Calu3 (cell line): ENCODE measurements at places on chromosomes 5 and 9. TPM values are rescaled to one million over a fixed set of nuclear protein-coding genes. Genes with fewer than 3 reads are reported as not detected.

- H3K27me3 ChIP-seq: peaks cover 30% of the 10 kb centered on the region
- no peak overlapping the region for H3K27ac ChIP-seq
- H3K4me3 ChIP-seq: no peak overlapping the region
Measured at GRCh38 chr9:114112778-114113584, 13.9 kb upstream of the KIF12 start.

DNA sequence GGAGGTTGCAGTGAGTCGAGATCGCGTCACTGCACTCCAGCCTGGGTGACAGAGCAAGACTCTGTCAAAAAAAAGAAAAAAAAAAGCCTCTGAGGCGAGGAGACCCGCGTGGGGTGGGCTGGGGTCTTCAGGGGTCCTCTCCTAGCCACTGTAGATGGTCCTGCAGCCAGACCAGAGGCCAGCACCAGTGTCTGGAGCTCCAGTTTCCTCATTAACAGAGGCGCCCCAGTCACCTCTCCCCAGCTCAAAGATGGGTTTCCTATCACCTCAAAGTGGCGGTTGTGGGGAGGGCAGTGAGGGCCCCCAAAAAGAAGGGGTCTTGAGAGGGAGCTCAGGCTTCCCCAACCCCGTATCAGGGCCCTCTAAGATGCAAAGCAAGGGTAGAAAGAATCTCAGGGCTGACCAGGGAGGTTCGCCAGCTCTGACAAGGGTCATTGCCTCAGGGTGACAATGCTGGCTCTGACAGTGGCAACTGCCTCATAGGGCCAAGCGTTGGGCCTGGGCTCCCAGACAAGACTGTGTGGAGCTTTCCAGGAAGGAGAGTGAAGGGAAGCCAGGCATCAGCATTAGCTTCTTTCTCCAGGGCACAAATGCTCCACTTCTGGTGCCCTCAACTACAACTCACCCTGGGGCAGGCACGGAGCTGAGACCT is 15.0 kb downstream of the STK10 start:
- H3K4me3 ChIP-seq: no peak overlapping the region
- H3K27ac ChIP-seq: no peak overlapping the region
- peaks cover 8% of the 10 kb centered on the region for H3K4me1 ChIP-seq
- no peaks in the 10 kb centered on the region for H3K27me3 ChIP-seq

DNA sequence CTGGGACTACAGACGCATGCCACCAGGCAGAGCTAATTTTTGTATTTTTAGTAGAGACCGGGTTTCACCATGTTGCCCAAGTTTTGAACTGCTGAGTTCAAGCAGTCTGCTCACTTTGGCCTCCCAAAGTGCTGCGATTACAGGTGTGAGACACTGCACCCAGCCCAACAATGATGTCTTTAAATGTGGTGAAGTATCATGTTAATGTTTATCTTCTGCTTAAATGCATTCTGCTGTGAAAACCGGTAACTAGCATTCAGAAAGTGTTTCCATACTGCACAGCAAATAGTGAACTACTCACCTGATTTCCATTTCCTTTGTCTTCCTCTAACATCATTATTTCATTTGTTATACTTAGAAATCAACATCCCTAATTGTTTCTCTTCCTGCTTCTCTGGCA is 264.0 kb upstream of the ITGA1 start:
- H3K4me3 ChIP-seq: no peak overlapping the region
- DNase-seq: no peak
- peaks cover 17% of the 10 kb centered on the region for H3K4me1 ChIP-seq
- no peak overlapping the region for H3K27ac ChIP-seq
- H3K27me3 ChIP-seq: no peaks in the 10 kb centered on the region
- no peaks in the 10 kb centered on the region for H3K36me3 ChIP-seq

GRCh38 chr5:141382469-141383294 is at the start of gene PCDHGA7:
Gene PCDHGA7 (plus strand): TSS chr5:141382742. CDS start chr5:141382900, 158 bp downstream.
- H3K27ac ChIP-seq: no peak within 1 kb of the TSS
- peak within 1 kb of the TSS; percentile 55 for H3K4me3 ChIP-seq
- H3K4me1 ChIP-seq: no peaks in the 10 kb centered on the region
- H3K27me3 ChIP-seq: no peaks in the 10 kb centered on the region

- H3K36me3 ChIP-seq: no peaks in the 10 kb centered on the region
- peaks cover 32% of the 10 kb centered on the region for H3K4me1 ChIP-seq
- no peaks in the 10 kb centered on the region for H3K27me3 ChIP-seq
- DNase-seq: no peak
- no peak overlapping the region for H3K27ac ChIP-seq
Measured at GRCh38 chr5:82348784-82349425, 70.8 kb upstream of the RPS23 start.

DNA sequence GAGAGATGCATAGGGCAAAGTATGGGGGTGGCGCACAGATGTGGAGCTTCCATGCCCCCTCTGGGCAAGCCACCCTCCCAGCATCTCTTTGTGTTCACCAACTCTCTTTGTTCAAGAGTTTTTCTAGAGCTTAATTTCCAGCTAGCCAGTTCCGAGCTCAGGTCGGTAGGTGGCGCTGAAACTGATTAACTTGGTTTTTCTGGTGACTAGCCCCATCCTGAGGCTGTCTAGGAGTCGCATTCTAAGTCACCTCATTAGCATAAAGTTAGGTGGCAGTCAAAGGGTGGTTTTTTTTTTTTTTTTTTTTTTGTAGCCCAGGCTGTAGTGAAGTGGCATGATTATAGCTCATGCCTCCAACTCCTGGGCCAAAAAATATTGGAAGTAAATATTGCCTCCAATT is 476.4 kb downstream of the KDM4C start:
- no peaks in the 10 kb centered on the region for H3K4me1 ChIP-seq
- DNase-seq: peak; percentile 4
- no peaks in the 10 kb centered on the region for H3K36me3 ChIP-seq
- no peak overlapping the region for H3K4me3 ChIP-seq

GRCh38 chr5:126280343-126280742 is 142.9 kb upstream of the GRAMD2B start:
- no peaks in the 10 kb centered on the region for H3K4me1 ChIP-seq
- DNase-seq: no peak
- no peaks in the 10 kb centered on the region for H3K27me3 ChIP-seq
- H3K4me3 ChIP-seq: no peak overlapping the region
- no peaks in the 10 kb centered on the region for H3K36me3 ChIP-seq

DNA sequence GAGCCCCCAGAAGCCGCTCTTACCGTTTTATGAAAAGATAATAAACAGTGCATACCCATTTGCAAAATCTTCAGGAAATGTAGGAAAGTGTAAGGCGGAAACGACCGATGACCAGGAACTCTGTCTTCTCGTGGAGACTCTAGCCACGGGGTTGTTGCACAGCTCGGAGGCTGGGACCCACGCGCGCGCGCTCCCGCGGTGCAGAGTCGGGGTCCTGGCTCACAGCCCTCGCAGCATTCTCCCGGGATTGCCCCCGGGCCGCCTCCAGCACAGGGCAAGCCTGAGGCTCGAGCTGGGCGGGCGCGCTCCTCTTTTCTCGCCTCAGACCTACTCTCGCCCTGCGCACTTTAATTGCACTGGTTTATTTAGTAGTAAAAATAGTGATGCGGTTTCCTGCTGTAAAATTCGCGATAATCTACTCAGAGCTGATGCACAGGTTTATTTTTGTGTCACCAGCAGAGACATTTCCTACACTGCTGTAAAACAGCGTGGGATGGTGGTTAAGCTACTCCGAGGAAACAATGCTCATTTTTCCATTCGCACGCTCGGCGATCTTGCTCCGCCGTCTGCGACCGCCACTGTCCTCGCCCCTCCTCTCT is 15.5 kb downstream of the TRIM7 start:
- peaks cover 69% of the 10 kb centered on the region for H3K36me3 ChIP-seq
- H3K4me3 ChIP-seq: peak overlapping the region; percentile 93
- peak overlapping the region; percentile 100 for H3K27ac ChIP-seq
- H3K27me3 ChIP-seq: peaks cover 17% of the 10 kb centered on the region
- DNase-seq: no peak
- peaks cover 51% of the 10 kb centered on the region for H3K4me1 ChIP-seq

DNA sequence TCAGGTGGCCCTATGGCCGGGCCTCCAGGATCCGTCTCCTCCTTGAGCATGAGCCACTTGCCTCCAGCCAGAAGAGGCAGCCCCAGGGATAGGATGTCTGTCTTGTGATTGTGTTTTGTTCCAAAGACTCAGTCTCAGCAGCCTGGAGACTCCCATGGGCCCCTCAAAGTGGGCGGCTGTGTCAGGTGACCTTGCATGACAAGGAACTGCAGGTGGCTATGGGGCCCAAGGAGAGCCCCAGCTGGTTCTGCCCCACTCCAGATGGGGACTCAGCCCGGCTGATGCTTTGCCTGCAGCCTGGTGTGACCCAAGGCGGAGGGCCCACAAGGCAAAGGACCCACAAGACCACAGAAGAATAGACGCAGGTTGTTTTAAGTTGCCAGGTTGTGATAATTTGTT is 284.3 kb upstream of the IRX4 start:
- H3K36me3 ChIP-seq: no peaks in the 10 kb centered on the region
- H3K4me1 ChIP-seq: no peaks in the 10 kb centered on the region
- no peak for DNase-seq
- H3K27ac ChIP-seq: no peak overlapping the region

GRCh38 chr9:110672873-110673510 is 4.4 kb downstream of the MUSK start:
- H3K27ac ChIP-seq: no peak overlapping the region
- H3K4me1 ChIP-seq: no peaks in the 10 kb centered on the region
- DNase-seq: no peak
- H3K36me3 ChIP-seq: no peaks in the 10 kb centered on the region
- no peak overlapping the region for H3K4me3 ChIP-seq

DNA sequence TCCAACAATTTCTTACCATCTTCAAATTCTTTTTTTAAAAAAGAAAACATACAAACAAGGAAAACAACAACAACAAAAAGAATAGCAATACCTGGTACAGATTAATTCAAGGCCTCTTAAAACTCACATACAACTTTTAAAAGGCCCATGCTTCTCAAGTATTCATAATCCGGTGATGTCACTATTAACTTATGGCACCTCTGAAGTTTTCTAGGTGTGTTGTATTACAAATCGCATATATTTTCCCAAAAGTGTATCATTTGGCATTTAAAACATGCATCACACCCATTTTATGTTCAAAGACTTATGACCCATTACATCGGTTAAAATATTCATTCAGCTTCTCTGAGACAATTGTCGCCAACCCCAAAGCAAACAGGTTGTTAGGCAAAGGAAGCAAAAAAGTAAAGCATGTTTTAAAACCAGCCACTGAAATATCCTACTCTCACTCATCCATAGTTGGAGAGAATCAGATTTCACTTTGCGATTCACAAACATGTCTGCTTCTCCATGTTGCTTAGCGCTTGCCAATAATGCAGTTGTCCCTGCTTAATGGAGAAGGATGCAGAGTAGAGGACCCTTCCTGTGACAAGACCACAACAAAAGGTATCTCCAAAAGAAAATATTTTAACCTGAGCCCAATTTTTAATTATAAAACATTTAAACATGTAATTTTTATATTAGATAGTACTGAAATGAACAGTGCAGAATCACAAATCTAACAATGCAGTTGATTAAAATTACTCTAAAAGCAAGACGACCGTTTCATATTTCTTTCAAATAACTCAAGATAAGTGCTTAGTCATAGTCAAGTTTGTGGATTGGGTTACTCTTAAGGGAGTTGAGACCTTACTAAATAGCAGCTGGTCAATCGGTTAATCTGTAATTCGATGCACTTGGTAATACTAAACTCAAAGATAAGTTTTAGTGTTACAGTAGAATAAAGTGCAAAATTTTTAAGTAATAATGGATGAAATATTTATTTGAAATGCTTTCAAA is 1.6 kb downstream of the SKP1 start:
- peak overlapping the region; percentile 98 for H3K27ac ChIP-seq
- H3K36me3 ChIP-seq: peaks cover 78% of the 10 kb centered on the region

- DNase-seq: no peak
- no peaks in the 10 kb centered on the region for H3K4me1 ChIP-seq
- no peaks in the 10 kb centered on the region for H3K36me3 ChIP-seq
- H3K4me3 ChIP-seq: no peak overlapping the region
Measured at GRCh38 chr9:92966518-92966800, 19.1 kb downstream of the FGD3 start.

DNA sequence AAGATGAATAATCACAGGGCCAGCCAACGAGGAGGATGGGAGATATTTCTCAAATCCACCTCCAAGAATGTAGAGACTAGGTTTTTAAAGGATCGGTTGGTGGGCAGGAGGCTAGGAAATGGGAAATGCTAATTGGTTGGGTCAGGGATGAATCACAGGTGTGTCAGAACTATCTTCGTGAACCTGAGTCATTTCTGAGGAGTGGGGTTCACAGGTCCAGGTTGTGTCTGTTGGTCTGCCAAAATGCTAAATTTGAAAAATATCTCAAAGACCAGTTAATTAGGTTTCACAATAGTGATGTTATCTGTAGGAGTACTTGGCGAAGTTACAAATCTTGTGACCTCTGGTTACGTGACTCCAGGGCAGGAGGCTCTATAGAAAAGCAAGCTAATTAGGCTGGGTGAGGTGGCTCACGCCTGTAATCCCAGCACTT is 2.6 kb upstream of the PLAA start:
- peaks cover 26% of the 10 kb centered on the region for H3K4me1 ChIP-seq
- no peak overlapping the region for H3K4me3 ChIP-seq
- H3K27ac ChIP-seq: no peak overlapping the region
- peaks cover 21% of the 10 kb centered on the region for H3K36me3 ChIP-seq

- H3K36me3 ChIP-seq: no peaks in the 10 kb centered on the region
- H3K27me3 ChIP-seq: peaks cover 39% of the 10 kb centered on the region
- no peak overlapping the region for H3K27ac ChIP-seq
- no peak for DNase-seq
Measured at GRCh38 chr9:77131399-77131798, 45.9 kb upstream of the VPS13A start.

- H3K4me3 ChIP-seq: no peak overlapping the region
- no peaks in the 10 kb centered on the region for H3K4me1 ChIP-seq
- no peaks in the 10 kb centered on the region for H3K27me3 ChIP-seq
Measured at GRCh38 chr9:119003882-119004617, 365.2 kb downstream of the BRINP1 start.

DNA sequence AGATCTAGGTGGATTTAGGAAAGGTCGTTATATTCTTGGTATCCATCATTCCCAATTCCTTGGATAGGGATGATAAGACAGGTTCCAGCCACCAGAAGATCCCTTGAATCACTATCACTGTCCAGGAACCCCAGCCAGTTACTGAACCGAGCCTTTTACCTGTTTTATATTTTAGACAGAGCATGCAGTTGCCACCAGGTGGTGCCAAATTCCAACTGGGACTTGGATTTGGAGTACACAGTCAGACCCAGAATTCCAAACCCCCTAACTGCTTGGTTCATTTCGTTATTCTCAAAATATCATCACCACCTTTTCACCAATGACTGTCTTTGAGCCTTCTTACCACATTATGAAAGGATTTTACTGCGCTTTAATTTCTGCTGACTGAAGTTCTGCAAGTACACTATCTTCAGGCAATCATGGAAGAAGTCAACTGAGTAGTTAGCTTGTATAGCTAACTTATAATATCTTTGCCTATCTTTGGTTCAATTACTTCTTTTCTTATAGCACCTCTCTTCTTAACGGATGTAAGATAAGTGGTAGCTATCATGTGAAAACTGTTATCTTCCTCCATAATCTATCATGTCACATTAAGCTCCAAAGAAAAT is 191.8 kb downstream of the PRR16 start:
- H3K27me3 ChIP-seq: no peaks in the 10 kb centered on the region
- peaks cover 6% of the 10 kb centered on the region for H3K4me1 ChIP-seq
- H3K36me3 ChIP-seq: no peaks in the 10 kb centered on the region
- H3K27ac ChIP-seq: no peak overlapping the region
- no peak overlapping the region for H3K4me3 ChIP-seq

- no peaks in the 10 kb centered on the region for H3K36me3 ChIP-seq
- no peak for DNase-seq
- H3K4me3 ChIP-seq: no peak overlapping the region
- H3K27ac ChIP-seq: peak overlapping the region; percentile 6
Measured at GRCh38 chr5:125045646-125046045, 299.2 kb upstream of the ZNF608 start.

- H3K4me3 ChIP-seq: no peak overlapping the region
- no peaks in the 10 kb centered on the region for H3K27me3 ChIP-seq
- H3K27ac ChIP-seq: no peak overlapping the region
- DNase-seq: no peak
Measured at GRCh38 chr5:35135239-35135700, 87.5 kb upstream of the AGXT2 start.

The TLX3 gene
- total RNA-seq: 6.0 and 6.5 TPM in 2 replicates

The PCDHB3 gene
- 0.09 and 0.10 TPM in 2 replicates for total RNA-seq

The MAP3K1 gene
- total RNA-seq: 32.9 and 33.1 TPM in 2 replicates

The ARSI gene
- 0.71 and 0.93 TPM in 2 replicates for total RNA-seq

The ARHGEF37 gene
- 13.0 and 16.1 TPM in 2 replicates for total RNA-seq
